ENCODE measurements at places on chromosomes 13 and 19.

DNA sequence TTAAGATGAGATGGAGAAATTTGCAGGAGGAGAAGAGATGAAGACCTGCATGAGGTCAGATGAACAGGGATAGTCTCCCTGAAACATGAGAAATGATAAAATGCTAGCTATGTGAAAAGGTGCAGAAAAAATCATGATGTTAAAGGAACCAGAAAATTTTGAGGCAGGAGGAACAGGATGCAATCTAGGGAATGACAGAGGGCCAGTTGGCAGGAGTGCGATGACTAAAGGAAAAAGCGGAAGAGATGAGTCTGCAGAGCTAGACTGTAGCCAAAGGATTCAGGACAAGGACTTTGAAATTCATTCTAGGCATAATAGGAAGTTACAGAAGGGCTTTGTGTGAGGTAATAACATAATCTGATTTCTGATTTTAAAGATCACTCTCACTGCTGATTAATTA lies 77.9 kb downstream of the TRPC4 start:
- no peak for DNase-seq

- DNase-seq = no peak
These were observed 8.3 kb upstream of the SYCN start for GRCh38 chr19:39212375-39212742.

DNA sequence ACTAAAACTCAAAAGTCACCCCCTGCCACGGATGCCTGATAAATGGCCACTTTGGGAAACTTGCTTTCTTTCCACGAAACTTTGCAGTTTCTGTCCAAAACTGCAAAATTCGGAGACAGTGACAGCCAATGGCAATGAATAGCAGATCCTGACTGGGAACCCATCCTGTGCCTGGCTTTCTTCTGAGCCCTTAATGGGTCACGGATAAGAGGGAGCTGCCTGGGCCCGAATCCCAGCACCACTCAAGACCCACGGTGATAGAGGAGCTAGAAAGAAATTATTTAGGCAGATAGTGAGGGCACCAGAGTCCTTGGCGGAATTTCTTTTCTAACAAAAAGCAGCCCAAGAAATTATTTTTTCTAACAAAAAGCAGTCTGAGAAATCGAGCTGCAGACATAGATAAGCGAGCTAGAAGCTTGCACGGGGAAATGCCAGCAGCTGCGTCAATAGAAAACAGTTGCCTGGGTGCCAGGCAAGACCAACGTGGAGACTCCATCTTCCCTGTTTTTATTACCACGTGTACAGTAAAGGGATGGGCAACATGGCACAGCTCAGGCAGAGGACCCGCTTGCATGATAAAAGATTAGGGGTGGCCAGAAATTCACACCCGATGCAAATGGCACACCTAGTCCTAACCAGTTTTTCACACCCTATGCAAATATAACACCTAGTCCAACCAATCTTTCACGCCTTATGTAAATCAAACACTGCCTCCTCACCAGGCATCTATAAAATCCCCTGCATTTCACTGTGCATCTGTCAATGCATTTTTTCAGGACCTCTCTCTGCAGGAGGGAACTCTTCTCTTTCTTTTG lies 7.1 kb upstream of the HSH2D start:
- DNase-seq = no peak

DNA sequence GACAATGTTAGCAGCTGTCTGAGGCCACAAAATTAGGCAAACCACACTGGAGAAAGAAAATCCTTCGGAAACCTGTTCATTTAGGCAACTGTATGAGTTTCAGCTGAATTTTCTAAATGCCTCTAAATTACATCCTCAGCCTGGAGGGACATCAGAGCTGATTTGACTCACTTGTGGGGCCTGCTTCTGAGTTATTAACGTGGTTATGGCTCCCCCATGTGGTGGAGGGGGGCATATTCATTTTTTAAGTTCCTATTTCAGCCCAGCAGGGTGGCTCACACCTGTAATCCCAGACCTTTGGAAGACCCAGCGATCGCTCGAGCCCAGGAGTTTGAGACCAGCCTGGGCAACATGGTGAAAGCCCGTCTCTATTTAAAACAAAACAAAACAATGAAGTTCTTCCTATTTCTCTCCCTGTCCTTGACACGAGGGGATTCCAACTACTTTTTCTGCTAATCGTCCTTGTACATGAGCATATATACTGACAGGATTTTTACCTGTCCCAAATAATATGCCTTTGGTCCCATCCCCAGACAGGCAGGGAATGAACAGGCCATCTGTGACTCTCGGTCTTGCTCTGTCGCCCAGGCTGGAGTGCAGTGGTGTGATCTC lies 31.5 kb upstream of the HIF3A start:
- peak; percentile 33 for DNase-seq

DNA sequence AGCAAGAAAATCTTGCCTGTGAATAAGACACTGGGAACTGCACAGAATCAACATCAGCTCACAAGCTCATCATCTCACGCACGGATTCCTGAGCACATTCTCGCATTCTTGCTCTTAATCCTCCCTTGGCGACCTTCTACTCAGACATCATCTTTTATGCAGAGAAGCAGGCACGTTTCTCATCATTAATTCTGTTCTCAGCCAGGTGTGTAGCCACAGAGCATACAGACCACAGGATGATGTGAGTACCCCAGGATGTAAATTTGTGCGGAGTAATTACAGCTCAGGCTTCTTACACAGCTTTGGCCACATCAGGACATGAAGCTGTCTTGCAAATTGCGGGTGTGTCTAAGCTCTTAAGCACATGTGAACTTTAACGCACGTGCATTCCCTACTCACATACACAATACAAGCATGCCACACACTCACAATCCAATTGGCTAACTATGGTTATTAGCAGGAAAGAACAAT lies 36.5 kb upstream of the SACS start:
- no peak for DNase-seq

- no peak for DNase-seq
These were observed 133.9 kb upstream of the WASF3 start for GRCh38 chr13:26423629-26424028.

GRCh38 chr13:91331047-91331915 lies 16.2 kb upstream of the MIR17HG start:
- no peak for DNase-seq

GRCh38 chr19:14400951-14401431 lies 18.1 kb downstream of the DDX39A start:
- DNase-seq = no peak

DNA sequence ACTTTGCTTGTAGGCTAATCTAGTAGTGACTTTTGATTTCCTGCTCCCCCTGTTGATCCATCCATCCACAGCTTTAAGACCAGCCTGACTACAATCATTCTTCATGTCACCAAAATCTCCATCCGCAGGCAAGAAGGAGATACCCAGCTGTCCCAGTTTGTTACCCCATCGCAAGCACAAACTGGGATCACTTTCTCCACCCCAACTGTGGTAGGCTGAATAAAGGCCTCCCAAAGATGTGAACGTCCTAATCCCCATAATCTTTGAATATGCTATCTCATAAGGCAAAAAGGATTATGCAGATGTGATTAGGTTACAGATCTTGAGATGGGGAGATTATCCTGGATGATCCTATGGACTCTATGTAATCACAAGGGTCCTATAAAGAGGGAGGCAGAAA lies 202.0 kb downstream of the ENOX1 start:
- no peak for DNase-seq

- no peak for DNase-seq
These were observed 17.9 kb downstream of the DOT1L start for GRCh38 chr19:2181633-2181997.

DNA sequence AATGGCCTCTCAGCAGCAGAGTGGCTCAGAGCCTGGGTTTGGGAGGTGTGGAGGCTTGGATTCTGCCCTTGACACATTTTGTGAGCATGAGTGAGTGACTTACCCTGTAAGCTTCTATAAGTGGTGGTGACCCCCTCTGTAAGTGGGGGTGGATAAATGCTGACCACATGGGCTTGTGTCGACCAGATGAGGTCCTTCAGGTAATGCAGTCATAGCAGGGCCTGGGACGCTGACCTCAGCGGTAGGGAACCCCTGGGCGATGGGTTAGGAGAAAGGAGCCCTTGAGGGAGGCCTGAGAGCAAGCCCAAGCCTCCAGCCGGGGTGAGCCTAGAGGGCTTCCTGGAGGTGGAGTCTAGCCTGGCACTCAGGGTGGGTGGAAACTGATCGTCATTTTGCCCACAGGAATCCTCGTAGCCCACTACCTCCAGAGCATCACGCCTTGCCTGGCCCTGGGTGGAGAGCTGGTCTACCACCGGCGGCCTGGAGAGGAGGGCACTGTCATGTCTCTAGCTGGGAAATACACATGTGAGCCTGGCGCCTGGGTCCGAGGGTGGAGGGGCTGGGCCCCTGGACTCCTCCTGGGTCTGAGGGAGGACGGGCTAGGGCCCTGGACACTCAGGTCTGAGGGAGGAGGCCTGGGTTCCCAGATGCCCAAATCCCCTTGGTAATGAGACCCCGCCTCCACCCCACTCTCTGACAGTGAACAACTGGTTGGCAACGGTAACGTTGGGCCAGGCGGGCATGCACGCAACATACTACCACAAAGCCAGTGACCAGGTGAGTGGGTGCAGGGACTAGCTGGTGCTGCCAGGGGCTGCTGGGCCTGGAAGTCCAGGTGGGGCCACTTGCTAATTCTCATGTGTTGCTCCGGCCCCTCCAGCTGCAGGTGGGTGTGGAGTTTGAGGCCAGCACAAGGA lies 5.0 kb upstream of the APOE start:
- no peak for DNase-seq

GRCh38 chr19:45812297-45812696 lies 2.8 kb downstream of the RSPH6A start:
- DNase-seq = no peak

GRCh38 chr13:98301721-98302120 lies 124.7 kb upstream of the RNF113B start:
- no peak for DNase-seq

- DNase-seq = no peak
These were observed 19.5 kb upstream of the IFT88 start for GRCh38 chr13:20547479-20547908.

DNA sequence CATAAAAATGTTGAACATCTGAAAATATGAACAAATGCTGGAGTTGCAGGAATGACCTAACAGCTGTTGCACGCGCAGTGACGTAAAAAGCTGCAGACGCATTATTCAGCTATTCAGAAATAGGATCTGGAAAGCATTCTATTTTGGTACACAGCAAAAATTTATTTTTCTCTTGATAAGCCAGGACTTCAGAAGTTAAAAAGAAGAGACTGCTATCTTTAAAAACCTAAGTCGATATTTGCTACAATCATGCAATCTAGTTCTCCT lies 36.9 kb upstream of the STARD13 start:
- DNase-seq = no peak

GRCh38 chr19:10431254-10431942 lies 11.1 kb downstream of the PDE4A start:
- DNase-seq = no peak

GRCh38 chr19:22326219-22326618 lies 40.0 kb downstream of the ZNF729 start:
- DNase-seq = no peak

DNA sequence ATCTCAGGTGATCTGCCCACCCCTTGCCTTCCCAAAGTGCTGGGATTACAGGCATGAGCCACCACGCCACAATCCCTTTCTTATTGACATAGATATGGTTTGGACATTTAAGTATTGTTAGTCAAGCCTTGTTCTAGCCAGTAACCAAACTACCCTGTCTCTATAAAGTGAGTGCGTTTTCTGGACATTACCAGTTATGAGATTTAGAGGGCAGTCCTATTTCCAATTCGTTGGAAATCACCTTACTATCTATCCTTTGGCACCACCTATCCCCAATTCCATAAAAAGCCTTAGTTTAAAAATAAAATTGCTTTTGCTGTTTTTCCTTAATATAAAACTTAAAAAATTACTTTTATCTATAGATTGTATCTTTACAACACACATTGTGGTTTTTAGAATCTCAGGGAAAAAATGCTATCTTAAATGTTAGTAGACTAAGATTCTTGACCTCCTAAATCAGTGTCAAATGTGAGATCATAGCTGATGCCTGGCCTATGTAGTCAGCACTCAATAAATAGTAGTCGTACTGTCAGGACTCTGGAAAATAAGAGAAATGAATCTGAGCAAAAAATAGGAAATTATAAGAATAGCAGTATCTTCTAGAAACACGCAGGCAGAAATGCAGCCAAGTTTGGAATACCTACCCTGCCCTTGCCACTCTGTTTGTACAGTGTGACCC lies 57.0 kb downstream of the NUFIP1 start:
- DNase-seq = no peak

DNA sequence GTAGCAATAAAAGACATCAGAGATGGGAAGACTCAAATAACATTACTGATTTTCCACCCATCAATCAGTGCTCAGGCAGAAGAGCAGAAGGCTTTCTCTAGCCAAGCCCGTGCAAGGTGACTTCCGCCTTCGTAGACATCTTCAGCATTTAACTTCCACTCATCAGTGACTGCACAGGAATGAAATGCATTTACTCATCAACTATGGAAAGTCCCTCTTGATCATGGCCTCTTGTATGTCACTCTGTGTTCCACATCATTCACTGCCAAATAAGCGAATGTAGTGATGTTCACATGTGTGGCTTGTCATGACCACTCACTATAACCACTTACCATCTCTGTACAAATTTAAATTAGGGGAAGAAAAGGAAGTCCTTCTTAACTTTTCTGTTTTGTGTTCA lies 49.4 kb downstream of the SACS start:
- no peak for DNase-seq

DNA sequence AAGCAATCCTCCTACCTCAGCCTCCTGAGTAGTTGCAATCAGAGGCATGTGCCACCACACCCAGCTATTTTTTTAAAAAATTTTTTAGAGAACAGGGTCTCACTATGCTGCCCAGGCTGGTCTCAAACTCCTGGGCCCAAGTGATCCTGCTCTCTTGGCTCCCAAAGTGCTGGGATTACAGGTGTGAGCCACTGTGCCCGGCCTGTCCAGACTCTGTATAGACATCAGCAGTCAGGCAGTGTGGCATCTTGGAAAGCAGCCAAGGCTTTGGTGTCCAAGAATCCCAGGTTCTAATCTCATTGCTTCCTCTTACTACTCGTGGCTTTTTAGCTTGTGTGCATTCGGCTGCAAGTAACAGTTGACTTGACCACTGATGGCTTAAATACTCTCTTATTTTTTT lies 43.4 kb downstream of the BICRA start:
- DNase-seq = no peak

DNA sequence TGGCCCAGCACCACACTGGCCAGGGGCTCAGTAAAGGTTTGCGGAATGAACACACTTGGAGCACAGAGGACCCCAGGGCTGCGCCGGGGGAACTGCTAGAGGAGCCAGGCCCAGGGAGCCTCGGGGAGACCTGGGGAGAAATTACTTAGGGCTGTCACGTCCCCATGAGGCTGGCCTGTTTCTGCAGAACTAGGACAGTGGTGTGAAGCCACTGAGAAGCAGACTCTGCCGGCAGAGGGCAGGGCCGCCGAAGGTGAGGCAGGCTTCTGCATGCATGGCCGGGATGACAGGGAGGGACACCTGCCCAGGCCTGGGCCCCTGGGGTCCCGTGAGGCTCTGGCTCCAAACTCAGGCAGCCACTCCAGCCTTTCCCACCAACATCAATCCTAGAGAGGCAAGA lies 26.4 kb downstream of the ELAVL1 start:
- DNase-seq = no peak
